AG08395 (cell line): ENCODE measurements at places on chromosomes 13 and 19.

- no peak for DNase-seq
Observed at GRCh38 chr13:33224191-33224590, 61.4 kb downstream of the STARD13 start.

- DNase-seq, result no peak
Observed at GRCh38 chr19:23391236-23391635, 4.0 kb downstream of the ZNF91 start.

- DNase-seq, result no peak
Observed at GRCh38 chr13:23754997-23755396, 134.2 kb downstream of the MIPEP start.

DNA sequence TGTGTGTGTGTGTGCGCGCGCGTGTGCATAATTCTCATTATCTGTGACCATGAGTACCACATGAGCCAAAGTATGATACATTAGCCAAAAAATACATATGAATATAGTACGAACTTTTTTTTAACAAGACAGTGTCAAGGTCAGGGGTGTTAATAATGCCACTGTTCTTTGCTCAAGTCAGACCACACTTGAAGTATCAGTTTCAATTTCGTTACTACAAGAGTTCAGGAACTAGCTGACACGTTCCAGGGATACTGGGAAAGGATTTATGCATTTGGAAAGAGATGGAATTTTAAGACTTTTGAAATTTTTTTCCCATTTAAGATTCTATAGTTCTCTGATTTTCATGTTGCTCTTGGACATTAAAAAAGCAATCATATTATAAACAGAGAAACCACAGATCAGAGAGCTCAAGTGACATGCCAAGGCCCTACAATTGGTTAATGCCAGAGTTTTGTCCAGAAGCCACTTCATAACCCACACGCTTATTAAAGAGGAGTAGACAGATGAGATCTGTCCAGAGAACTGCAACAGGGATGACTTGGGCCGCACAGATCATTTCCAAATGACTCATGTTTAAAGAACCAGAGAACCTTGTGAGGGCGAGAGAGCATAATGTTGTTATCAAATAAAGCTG is 718.8 kb upstream of the SGCG start:
- DNase-seq, result no peak
